Hematopoietic multipotent progenitor cell treated with erythropoietin and hydrocortisone succinate and interleukin-3 and kit ligand, for 4 days (in vitro differentiated cells): ENCODE measurements at places on chromosomes 3 and 15.
A peak's percentile ranks its signal among the peaks of the same experiment; 100 is the strongest.

- DNase-seq, result no peak
These were observed 56.5 kb downstream of the HERC2 start for GRCh38 chr15:28265334-28266019.

DNA sequence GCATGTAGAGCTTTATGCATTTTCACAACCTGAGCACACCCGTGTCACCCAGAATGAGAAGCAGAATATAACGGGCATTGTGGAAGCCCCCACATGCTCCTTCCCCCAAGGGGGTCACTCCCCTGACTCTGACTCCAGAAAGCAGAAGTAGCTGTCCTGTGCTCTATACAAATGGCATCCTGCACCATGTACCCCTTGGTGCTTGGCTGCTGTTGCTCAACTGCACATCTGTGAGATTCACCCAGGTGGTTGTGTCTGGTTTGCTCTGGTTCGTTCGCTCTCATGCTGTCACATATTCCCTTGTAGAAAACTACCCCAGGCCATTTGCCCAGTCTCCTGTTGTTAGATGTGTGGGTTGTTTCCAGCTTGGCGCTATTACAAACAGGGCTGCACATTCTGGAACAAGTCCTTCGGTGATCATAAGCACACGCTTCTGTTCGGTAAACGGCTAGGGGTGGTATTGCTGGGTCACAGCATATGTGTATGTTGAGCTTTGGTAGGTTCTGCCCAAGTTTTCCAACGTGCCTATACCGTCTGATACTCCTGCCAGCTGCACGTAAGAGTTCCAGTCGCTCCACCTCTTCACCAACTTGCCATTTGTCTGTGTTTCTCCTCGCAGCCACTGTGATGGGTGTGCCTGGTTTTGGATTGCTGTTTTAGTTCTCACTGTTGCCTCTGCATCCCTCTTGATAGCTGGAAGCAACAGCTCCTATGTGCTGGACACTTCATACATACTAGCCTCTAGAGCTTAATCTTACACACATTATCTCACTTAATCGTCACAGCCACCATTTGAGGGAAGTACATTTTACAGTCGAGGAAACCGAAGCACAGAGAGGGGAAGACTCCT lies 65.4 kb upstream of the SLC6A6 start:
- DNase-seq, result peak; percentile 34

- no peak for DNase-seq
These were observed 215.7 kb downstream of the POLQ start for GRCh38 chr3:121330118-121330517.

DNA sequence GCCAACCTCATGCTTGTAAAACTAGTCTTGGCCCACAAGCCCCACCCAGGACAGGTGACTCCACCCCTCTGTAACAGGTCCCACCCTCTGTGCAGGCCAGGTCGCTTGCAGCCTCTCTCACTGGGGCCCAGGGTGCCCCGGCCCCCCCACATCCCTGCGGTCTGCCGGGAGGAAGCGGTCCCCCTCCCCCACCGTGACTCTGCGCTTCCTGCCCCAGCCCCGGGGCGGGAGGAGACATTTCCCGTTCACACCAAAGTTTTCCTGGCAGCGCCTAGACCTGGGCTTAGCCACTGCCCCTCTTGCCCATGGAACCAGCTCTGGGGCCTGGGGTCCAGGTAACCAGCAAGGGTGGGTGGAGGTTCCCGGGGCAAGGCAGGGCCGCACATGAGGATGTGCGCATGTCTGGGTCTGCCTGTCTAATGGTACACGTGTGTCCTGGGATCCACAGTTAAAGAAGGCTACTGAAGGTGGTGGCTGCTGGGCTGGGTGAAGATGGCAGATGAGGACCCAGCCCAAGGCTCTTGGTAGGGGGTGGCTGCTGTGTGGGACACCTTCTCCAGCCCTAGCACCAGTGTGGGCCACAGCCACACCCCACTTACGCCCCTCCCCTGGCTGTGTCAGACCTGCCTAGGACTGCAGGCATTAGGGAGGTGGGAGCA lies 8.4 kb downstream of the NBEAL2 start:
- peak; percentile 97 for DNase-seq
